ENCODE measurements at places on chromosomes 6 and 20.

GRCh38 chr6:7953753-7954152 lies 43.2 kb upstream of the TXNDC5 start:
- no peak for DNase-seq

DNA sequence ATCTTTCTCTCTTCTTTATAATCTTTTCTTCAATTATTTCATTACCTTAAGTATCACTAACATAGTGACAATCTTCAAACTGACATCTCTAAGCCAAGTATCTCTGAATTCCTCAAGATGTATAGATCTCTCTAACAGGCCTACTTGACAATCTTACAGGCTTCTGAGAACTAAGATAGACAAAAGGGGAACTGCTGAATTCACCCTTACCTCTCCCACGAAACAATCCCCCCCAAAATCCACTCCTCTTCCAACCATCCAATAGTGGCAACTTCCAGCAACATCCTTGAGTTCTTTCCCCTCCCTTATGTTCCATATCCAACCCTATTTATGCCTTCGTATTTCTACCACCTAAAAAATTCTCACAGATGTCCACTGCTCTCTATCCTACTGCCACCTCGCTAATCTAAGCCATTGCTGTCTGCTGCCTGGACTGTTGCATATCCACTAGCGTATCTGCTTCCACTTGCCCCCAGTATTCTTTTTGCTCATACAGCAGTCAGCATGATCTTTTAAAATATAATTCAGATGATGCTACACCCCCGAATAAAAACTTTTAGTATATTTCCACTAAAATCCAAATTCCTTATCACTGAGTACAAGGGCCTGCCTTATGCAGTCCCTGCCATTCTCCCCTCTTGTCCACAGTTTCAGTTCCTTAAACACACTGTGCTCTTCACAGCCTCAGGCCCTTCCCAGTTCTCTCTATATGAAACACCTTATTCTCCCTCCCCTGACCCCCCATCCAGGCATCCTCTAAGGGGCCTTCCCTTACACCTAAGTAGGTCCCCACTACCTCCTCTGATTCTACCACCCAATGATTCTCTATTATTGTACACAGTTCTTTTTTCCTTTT lies 8.0 kb downstream of the REPS1 start:
- DNase-seq, result no peak

DNA sequence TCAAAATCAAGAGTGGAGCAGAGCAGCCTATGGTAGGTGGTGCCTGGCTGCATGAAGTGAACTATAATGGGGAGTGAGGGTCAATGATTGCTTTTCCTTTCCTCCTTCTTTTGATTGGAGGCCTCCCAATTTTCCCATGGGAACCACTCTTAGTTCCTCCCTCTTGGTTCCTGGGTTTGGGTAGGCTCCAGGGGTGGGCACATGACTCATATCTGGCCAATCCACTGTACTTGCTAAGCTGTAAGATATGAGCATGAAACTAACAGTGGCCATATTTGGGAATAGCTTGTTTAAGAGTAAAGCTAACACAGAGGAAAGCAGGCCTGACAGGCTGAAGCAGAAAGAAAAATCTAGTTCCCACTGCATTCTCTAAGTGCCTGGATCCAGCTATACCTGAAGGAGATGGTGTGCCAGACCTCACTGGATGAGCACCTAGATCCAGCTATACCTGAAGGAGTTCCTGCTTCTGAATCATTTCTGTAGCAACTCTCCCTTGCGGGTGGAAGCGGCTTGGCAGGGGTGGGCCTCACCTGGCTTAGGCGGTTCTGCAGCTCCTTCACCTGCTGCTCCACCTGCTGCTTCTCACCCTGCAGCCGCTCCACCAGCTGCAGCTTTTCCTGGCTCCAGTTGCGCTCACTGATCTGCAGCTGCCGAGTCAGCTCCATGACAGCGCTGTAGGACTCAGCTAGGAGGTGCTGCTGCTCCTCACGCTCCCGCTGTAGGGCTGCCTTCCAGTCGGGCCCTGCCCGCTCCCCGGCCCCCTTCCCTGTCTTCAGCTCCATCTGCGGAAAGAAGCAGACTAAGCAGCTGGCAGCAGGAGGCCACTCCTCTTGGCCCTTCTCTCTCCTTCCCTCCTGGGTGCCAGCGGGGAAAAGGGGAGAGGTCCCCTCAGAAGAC lies 29.0 kb upstream of the DSN1 start:
- DNase-seq, result no peak

GRCh38 chr20:24503352-24503931 lies 34.0 kb downstream of the SYNDIG1 start:
- no peak for DNase-seq

- peak; percentile 68 for DNase-seq
These were observed 6.3 kb downstream of the TNFAIP3 start for GRCh38 chr6:137873273-137873762.

GRCh38 chr6:32982084-32982701 lies 13.8 kb downstream of the BRD2 start:
- DNase-seq, result no peak

GRCh38 chr6:149474108-149474935 lies 10.5 kb downstream of the ZC3H12D start:
- DNase-seq, result no peak

GRCh38 chr6:134503585-134504281 lies 185.8 kb upstream of the SGK1 start:
- no peak for DNase-seq

DNA sequence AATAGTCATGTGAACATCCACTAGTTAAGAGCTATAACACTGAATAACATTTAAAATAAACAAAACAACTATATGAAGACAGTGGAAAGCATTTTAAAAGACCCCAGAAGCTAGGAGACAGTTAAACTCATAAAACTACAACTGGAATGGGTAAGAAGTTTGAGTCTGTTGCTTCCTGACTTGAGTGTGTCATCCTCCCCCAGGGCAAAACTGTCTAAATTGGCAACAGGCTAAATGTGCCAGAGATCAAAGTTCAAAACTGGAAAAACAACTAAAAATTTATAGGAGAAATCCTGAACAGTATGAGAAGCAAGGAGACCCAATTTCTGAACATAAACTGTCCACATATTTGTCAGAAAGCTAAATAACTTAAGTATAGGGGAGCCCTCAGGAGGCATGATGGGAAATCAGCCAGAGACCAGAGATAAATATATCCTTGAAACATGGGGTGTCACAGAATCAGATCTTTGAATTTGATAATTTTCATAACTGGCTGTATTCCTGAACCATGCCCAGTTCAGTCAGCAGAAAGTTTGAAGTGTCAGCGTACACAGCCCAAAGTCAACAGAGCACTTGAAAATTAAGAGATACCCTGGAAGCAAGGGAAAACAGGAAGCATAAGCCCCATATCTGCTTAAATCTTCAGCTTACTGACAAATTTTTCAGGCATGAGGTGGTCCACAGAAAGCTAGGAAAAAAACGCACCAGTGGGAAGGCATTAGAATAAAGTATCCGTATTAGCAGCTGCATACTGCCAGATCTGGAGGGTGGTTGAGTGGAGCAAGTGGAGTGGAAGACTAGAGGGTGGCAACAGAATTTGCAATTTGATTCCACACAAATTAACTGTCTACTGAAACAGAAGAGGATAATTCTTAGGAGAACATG lies 516.1 kb upstream of the MAN1A1 start:
- DNase-seq, result no peak

DNA sequence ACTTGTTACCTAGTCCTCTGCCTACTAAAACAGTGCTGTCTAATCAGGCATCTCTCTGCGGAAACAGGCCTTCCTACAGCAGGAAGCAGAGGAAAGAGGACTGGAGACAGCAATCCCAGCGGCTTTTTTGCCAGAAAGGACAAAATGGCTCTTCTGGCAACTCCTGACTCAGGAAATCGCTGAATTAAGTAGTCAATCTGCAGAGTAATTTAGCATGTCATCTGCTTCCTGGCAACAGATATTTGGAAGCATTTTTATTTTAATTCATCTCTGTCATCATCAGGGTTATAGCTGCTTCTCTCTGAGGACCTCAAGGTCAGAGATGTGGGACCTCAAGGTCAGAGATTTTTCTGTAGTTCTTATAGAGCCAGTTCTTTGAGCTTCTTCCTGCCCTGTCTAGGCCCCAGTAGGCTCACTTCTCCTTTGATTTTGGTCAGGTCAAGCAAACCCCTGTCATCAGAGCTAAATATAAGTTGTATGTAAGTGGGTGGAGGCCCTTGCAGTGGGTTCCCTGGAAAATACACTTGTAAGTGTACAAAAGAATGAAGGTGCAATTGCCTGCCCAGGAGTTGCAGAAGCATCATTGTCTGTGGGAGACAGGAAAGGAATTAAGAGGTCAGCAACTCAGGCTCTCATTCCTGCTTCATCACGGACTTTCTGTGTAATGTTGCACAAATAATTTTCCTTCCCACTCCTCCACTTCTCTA lies 229.4 kb downstream of the ALDH8A1 start:
- DNase-seq, result no peak

DNA sequence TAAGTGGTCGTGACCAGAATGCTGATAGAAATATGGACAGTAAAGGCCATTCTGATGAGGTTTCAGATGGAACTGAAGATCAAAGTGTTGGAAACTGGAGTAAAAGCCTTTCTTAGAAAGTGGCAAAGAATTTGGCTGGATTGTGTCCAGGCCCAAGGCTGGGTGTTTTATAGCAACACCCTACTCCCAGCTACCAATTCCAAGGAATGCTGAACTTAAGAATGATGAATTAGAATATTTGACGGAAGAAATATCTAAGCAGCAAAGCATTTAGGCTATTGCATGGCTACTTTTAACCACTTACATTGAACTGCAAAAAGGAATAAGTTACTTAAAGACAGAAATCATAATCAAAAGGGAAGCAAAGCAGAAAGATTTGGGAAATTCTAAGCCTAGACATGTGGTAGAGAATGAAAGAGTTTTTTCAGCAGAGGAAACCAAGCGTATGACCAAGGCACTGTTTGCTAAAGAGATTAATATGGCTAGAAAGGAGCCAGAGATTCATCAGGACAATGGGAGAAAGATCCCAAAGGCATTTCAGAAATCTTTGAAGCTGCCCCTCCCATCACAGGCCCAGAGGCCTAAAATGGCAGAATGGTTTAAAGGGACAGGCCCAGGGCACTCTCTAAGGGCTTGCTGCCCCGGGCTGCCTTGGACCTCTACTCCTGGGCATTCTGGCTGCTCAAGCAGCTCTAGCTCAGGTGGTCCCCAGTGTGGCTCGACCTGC lies 25.8 kb downstream of the SDHAF4 start:
- no peak for DNase-seq

- no peak for DNase-seq
These were observed 240.5 kb upstream of the PRSS16 start for GRCh38 chr6:27007020-27007419.

GRCh38 chr6:72689107-72689954 lies 67.5 kb downstream of the KCNQ5 start:
- no peak for DNase-seq

GRCh38 chr6:75115481-75115880 lies 90.4 kb downstream of the COL12A1 start:
- no peak for DNase-seq

GRCh38 chr6:34015586-34015985 lies 130.3 kb downstream of the GRM4 start:
- DNase-seq, result no peak

DNA sequence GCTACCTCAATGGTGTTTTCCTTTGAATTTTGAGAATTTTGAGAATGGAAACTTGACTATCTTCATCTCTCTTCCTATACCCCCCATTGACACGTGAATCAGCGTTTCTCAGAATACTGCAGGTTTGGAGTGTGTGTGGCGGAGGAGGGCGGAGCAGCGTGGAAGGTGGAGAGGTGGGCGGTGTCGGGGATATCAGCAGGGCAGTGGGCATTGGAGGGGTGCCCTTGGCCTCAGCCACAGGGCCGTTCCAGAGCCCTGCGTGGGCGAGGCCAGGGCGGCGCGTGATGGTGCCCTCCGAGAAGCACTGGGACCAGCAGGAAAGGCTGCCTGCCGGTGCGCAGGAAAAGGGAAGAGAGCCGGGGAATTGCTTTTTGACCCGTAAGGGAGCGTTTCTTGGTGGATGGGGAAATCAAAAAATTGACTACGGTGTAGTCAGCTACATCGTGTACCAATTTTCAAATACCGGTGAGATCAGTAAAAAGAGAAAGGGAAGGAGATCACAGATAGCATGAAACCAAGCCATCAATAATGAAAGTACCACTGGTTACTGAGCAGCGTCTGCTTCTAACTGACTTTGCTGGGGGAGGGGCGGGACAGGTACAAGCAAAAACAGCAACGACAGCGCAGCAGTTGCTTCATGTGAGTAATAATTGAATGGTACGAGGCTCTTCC lies 82.7 kb upstream of the DUSP22 start:
- no peak for DNase-seq

GRCh38 chr6:40999569-40999968 lies 39.5 kb downstream of the UNC5CL start:
- no peak for DNase-seq

GRCh38 chr20:46303176-46303956 lies 4.9 kb downstream of the CDH22 start:
- DNase-seq, result no peak

- no peak for DNase-seq
These were observed 346.3 kb downstream of the BMP2 start for GRCh38 chr20:7113577-7114466.

DNA sequence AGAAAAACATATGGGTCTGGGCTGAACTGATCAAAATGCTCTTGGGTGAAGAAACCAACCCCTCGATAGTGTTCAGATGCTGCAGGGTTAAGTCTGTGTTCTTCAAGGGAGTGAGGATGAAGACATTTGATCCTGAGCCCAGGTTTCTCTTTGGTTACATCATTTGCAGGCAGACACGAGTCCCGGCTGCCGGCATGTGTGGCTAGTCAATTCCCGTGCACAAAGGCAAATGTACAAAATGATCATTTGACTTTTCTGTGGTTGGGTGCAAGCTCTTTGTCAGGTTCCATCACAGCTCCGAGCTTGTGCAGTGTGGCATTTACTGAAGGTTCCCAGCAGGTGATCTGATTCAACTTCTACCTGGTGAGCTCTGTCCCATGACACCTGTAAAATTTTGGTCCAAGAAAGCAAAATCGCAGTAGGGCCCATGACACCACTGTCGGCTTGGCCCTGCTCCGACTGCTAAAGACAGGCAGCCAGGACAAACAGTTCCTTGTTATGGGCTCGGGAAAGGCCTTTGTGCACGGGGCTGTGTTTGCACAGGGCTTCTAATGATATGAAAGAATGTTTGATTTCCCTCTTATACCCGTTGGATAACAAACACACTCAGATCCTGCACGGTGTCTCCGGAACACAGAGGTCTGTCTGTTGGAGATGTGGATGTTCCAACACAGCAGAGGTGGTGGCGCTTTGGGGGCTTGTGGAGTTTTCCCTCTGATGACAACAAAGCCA lies 46.9 kb downstream of the GJA10 start:
- no peak for DNase-seq

DNA sequence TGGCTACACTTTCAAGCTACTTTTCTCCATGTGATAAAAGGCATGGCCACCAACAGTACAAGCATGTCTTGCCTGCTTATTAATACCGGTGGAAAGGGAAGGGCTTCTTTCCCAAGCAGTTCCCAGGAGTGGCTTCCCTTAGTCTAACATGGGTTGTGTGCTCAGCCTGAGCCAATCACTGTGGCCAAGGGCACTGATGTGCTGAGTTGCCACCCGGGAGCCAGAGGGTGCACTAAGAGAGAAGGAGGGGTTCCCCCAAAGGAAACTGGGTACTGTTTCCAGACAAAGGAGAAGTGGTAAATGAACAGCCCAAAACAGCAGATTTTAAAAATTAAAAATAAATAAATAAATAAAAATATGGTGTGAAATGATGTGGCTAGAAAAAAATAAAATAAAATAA lies 68.5 kb downstream of the BANF2 start:
- DNase-seq, result no peak
